ENCODE measurements at places on chromosomes 6 and 20.

DNA sequence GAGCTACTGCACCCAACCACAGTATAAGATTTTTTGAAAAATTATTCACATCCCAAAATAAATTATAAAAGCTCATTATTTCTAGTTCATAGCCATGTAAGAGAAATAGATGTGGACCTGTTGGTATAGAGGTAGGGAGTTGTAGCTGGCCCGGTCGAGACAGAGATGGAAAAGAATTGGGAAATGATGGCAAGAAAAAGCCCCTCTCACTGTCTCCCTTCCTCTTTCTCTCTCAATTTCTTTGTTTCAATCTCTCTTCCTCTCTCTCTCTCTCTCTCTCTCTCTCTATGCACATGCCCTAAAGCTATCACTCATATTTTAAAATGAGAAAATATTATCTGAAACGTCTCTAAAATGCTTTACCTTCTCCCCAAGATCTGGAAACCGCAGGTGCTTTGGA is 80.7 kb upstream of the CD83 start:
- no peak for DNase-seq

GRCh38 chr20:2755451-2756055 is 44.9 kb downstream of the CPXM1 start:
- no peak for DNase-seq

GRCh38 chr6:131532580-131533039 is 40.4 kb upstream of the ARG1 start:
- DNase-seq = no peak

DNA sequence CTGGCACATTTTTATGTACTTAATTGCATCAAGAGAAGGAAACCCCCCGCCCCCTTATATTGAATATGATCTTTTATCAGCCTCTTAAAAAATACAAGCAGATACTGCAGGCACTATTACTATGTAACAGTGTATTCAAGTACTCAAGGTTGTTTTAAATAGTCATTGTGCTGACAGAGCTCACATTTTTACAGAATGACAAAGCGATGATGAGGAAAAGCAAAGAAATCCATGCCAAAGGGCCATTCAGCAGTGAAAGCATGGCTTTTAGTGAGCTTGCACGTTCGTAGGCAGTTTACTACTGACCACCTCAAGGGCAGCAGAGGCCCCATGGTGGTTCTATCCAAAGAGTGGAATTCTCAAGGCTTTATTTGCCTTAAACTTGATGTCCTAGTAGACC is 146.8 kb downstream of the RPS12 start:
- no peak for DNase-seq

DNA sequence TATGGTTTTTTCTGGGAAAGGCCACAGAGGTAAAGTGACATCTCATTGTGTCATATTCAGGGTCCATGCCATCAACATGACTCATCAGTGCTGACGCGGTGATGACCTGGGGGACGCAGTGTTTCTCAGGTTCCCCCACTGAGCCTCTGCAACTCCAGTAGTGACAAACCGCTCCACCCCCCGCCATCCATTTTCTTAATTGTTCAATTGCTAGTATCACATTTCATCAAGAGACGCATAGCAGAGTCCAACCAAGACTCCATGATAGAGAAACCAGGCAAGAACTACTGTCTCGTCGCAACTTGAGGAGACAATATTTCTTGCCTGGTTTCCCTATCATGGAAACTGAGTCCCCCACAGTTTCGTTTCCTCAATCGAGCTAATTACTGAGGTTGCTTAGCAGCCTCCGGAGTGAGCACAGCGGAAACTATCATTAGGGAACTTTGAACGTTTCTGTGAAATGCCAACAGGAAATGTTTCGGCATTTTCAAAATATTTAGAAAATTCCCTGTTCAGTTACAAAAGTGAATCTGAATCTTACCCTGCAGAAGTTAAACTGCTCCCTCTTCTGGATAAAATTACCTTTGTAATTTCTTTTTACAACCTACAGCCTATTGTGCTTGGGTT is 12.2 kb upstream of the SERPINB1 start:
- DNase-seq = peak; percentile 77

- no peak for DNase-seq
These were observed 7.3 kb upstream of the TGM2 start for GRCh38 chr20:38172408-38172807.

GRCh38 chr20:48352042-48352441 is 475.8 kb downstream of the PREX1 start:
- DNase-seq = no peak

DNA sequence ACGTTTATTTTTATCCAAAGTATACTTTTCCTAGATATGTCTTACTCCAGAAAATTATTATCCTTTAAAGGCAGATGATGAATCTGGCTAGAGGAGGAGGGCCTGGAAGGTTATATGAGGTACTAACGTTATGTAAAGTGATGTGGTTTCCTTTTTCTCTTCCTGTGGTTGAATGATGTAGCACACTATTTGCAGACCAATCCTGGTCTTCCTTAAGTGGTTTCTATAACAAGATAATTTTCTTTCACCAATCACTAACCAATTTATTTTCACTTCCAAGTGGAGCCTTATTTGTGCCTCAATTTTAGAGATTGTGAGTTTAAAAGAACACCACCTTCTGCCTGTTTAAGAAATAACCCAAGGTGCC is 154.6 kb upstream of the SOX4 start:
- peak; percentile 84 for DNase-seq

DNA sequence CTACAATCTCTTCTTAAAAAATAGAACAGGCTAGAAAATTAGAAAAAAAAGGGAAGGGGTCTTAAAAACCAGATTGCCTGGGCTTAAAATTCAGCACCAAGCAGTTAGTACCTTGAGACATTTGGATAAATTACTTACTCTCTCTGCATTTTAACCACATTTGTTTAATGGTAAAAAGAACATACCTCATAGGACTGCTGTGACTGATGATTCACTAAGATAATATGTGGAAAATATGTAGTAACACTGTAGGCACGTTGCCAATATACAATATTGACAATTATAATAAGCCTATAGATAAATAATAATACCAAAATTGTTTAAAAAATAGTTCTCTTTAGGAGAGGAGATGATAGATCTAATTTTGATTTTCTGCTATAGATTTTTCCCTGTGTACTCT is 750.4 kb downstream of the TENT5A start:
- no peak for DNase-seq

GRCh38 chr6:89927791-89928550 is 33.7 kb downstream of the GJA10 start:
- peak; percentile 9 for DNase-seq

DNA sequence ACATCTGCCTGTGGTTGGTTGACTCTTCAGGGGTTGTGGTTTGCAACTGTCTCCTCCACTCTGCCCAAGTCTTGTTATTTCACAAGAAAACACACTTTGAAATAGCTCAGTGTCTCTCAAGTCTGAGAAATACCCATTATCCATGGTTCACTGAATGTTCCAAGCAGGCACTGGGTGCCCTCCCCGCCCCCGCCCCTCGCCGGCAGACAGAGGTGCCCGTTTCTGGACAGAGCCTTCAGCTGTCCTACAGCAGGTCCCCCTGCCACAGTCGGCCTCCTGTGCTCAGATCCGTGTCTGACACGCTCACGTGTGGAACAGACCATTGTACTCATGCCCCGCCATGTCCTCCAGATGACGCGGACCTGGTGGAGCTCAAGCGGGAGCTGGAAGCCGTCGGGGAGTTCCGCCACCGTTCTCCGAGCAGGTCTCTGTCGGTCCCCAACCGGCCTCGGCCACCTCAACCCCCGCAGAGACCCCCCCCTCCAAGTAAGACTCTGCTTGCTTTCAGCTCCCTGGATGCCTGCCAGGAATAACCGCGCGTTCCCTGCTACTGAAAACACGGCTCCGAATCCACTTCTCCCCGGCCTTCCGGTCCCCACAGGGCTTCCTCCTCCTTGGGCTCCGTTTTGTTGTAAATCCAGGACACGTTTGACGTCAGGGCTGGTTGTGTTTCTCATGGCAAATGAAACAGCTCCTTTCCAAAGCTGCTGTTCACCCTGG is 81.4 kb downstream of the SERAC1 start:
- DNase-seq = peak; percentile 90

- no peak for DNase-seq
These were observed 38.2 kb downstream of the HLA-A start for GRCh38 chr6:29980511-29980910.

GRCh38 chr6:8888468-8888867 is 453.1 kb upstream of the SLC35B3 start:
- peak; percentile 33 for DNase-seq

DNA sequence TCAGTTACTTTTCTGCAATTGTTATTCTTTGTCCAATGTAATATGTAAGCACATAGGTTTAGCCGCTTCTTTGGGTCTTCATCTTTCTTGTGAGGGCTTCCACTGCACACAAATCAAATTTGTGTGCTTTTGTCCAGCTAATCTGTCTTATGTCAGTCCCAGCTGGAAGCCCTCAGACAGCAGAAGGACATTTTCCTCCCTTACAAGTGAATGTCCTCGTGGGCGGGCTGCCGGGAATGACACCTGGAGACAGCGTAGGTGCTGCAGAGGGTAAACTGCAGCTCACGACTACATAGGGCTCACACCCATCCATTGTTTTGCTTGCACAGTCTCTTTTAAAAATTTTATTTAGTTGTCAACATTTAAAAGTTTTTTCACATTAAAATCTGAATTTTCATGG is 24.6 kb upstream of the PPP1R14C start:
- no peak for DNase-seq

DNA sequence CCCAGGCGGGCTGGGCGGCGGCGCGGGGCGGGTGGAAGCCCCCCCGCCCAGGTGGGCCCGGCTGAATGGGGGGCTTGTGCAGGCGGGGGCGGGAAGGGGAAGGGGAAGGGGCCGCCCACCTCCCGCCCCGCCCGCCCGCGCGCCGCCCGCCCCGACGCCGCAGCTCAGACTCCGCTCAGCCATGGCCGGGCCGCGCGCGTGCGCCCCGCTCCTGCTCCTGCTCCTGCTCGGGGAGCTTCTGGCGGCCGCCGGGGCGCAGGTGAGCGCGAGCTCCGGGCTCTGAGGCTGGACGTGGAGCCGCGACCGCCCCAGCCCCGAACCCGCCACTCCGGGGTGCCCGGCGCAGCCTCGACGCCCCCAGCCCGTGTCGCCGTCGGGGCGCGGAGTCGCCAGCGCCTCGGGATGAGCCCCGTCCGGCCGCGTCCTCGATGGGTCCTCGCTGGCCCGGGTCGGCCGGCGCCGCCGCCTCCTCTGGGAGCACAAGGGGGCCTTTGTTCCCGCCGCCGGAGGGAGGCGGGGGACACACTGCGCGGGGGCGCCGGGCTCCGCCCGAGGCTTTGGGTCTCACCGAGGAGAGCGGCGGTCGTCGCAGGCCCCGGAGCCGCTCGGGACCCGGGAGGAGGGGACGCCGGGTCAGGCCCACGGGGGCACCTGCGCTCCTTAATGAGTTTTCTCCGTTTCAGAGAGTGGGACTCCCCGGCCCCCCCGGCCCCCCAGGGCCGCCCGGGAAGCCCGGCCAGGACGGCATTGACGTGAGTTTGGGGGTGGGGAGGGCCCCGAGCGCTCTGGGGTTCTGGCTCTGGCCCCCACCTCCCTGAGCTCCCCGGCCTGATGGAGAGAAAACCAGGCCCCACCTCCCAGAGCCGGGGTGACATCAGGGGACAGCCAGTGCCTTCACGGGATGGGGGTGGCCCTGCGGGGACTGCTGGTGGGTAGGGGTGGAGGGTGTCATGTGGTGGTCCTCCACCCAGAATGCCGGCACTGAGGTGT is at the start of gene COL9A3:
Gene COL9A3, plus strand, starts transcription at position 167 of the 990 bp plus-strand sequence. Its CDS starts 15 bp downstream, at position 182.
- DNase-seq = no peak

DNA sequence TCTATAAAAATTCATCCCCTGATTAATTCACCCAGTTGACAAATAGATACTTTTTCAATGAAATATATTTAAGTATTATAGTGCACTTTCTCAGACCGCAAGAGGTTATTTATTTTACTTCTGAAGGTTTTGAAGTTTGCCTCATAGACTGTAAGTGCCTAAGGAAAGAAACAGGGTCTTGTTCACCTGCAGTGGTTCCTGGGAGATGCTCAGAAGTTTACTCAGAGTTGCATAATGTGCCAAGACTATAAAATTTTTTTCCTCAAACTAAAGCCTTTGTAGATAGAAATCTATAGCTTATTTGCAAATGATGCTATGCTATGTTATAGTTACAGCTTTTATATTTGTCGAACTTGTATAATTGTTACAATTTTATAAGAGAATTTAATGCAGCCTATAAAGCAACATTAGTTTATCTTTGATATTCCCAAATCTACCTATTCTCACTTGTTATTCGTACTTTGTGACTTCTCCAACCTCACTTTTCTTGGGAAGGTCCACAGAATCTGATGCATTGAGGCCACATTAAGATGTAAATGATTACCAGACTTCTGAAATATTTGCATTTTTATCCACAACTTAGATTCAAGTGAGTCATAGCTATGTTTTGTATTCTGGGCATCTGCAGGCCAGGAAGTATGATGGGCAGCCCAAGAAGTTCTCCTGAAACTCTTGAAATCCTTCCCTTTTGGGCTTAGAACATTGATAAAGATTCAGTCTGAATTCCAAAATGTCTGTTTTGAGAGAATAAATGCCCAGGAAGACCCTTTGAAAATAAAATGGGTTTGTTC is 35.7 kb downstream of the KCNQ5 start:
- DNase-seq = no peak
